ENCODE measurements at places on chromosomes 3 and 15.

DNA sequence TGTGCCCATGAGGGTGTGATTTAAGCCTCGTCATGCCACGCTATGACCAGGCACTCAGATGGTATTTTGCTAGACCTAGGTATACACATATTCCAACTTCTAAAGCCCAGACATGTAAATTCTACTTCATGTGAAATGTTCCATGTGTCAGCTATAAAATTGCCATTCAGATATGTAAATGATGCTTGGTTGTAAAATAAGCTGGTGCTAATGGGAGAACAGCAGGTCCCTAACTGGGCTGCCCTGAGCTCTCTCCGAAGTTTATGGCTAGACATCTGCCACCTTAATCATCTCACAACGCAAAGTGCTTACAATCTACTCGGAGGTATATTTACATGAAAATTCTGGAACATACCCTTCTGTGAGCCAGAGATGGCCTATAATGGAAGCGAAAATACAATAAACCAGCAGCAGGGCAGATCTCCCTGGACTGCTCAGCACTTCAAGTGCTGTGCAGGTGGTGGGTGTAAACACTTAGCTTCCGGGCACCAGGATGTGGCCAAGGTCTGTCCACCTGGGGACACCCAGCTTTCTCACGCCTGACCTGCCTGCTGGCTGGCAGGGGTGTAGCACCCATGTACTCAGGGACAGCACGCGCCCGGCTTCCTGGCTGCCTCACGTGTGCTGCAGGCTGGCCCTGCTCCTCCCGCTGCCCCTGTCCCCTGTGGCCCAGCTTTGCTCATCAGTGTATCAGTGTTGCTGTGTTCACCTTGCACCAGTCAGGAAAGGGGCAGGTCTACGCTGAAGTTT, 82.0 kb downstream of the CHDH start:
- no peak for DNase-seq

- DNase-seq, result peak; percentile 50
Measured at GRCh38 chr3:155744010-155744625, 753 bp downstream of the PLCH1 start.

- DNase-seq, result no peak
Measured at GRCh38 chr3:171732756-171733155, 77.5 kb downstream of the PLD1 start.

- no peak for DNase-seq
Measured at GRCh38 chr3:175121225-175121624, 262.1 kb downstream of the NAALADL2 start.

- no peak for DNase-seq
Measured at GRCh38 chr3:126064627-126065258, 19.2 kb downstream of the SLC41A3 start.

- DNase-seq, result no peak
Measured at GRCh38 chr3:13420831-13421765, 976 bp upstream of the NUP210 start.

- DNase-seq, result no peak
Measured at GRCh38 chr3:4224331-4224730, 78.8 kb upstream of the SETMAR start.

GRCh38 chr3:112610121-112610520, 30.8 kb downstream of the CCDC80 start:
- no peak for DNase-seq

All from femur (tissue), 1 donor.